NCI-H460 (cell line): ENCODE measurements at places on chromosomes 6 and 20. TPM values are rescaled to one million over a fixed set of nuclear protein-coding genes. Genes with fewer than 3 reads are reported as not detected.

Gene NMBR
- total RNA-seq: not detected in 2 replicates

- no peak for DNase-seq
These were observed 10.8 kb downstream of the APMAP start for GRCh38 chr20:24981790-24982189.

DNA sequence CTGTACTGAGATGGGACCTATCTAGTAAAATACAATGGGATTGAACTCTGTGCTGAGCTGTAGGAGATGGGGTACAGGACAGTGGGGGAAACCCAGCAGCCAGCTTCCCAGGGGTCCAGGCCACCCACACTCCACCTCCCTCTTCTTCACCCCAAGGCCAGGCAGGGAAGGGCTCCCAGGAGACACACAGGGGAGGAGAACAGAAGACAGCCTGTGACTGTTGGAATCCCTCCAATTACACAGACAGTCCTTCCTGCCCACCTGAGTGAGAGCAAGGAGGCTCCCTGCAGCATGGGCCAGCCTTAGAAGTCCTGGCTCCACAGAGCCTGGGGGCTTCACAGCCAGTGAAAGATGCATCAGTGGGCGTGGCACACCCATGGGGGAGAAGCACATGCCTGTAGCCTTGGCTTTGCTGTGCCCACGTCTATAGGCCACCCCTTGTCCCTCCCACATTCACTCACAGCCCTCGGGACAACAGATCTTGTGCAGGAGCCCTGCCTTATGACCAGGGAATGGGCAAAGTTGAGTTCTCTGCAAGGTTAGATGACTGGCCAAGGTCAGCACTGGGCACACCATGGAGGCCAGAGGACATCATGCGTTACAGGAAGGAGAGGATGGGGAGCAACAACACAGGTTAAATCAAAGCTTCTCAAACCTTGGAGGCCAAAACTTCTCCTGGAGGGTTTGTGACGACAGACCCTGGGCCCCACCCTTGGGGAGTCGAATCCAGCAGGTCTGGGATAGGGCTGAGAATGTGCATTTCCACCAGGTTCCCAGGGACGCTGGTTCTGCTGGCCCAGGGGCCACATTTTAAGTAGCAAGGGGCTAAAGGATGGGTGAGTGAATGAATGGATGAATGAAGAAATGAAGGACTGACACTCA, 12.3 kb upstream of the CST7 start:
- DNase-seq: no peak

GRCh38 chr6:143110996-143111395, 50.3 kb downstream of the AIG1 start:
- no peak for DNase-seq

DNA sequence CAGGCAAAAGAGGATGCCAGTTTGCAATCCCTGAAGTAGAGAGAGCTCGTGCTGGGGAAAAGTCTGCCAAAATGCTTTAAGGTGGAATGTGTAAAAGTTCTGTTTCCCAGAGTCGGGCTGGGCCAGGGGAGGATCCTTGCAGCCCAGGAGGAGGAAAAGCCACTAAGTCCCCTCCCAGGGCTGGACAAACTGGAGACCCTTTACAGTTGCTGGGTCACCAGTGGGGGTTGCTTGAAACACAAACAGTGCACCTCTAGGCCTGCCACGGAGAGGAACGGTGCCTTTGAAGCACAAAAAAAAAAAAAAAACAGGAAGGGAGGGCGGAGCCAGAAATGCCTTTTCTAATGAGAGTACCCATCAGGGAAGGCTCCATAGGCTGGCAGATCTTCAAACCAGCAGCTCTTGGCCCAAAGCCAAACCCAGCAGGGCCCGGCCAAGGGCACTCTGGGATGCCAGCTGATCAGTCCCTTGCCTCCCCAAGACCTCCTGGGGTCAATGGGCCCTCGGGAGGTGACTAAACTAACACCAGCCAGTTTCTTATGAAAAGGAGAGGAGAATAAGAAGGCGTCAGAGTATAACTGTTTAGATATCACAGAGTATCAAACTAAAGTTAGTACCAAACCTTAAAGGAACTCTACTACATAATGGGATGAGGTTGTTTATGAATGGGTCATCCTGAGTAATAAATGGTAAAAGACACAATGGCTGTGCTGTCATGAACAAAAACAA, 23.7 kb downstream of the HLA-A start:
- DNase-seq: peak; percentile 79

Gene SLC52A3
- 0.02 TPM in 1 of 2 replicates, not detected in the other for total RNA-seq

Gene SSTR4
- total RNA-seq: not detected in 2 replicates

- no peak for DNase-seq
These were observed 175.1 kb downstream of the JARID2 start for GRCh38 chr6:15420959-15421438.

Gene RAB44
- not detected in 2 replicates for total RNA-seq

Gene PRR18
- 0.20 and 0.35 TPM in 2 replicates for total RNA-seq

Gene SPATS1
- not detected in 2 replicates for total RNA-seq

GRCh38 chr6:153960281-153960680, 78.8 kb upstream of the OPRM1 start:
- no peak for DNase-seq

Gene SEMG1
- not detected in 2 replicates for total RNA-seq

- no peak for DNase-seq
These were observed 1.1 kb downstream of the ACTL10 start for GRCh38 chr20:33667676-33668465.

DNA sequence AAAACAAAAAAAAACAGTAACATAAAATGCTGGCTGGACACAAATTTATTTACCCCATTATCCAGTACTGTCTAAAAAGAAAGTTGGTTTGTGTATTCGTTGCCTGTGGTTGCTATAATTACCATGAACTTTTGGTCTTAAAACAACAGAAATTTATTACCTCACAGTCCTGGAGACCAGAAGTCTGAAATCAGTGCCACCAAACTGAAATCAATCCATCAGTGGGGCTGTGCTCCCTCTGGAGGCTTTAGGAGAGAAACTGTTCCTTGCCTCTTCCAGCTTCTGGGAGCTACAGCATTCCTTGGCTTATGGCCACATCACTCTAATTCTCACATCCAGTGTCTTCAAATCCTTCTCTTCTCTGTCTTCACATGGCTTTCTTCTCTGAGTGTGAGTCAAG, 79.4 kb downstream of the SNX5 start:
- DNase-seq: no peak

Gene C6orf15
- total RNA-seq: not detected in 2 replicates

DNA sequence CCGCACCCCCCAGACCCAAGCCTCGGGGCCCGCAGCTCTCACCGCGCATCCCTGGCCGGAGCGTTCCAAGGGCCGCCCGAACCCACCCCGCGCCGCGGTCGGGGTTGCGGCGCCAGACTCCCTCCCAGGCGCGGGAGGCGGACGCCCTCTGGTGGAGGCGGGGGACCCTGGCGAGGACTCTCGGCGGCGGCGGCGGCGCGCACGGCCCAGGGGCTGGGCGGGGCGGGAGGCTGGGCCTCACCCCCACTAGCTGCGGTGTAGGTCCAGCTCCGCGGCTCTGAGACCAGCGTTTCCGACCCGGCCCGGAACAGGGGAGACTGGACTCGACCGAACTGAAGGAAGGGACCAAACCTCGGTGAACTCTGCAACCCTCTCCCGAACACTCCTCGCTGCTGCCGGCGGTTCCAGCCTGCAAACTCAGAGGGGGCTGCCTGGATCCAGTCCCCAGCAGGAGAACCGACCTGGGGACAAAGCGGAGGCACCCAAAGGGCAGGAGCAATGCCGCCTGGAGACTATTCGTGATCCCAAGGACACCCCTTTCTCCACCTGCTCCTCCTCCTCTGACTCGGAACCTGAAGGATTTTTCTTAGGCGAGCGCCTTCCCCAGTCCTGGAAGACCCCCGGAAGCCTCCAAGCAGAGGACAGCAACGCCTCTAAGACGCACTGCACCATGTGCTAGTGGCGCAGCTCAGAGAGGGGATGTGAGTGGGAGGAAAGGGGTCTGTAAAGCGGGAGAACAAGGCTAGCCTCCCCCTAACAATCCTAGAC, 859 bp upstream of the TOMM6 start:
- peak; percentile 63 for DNase-seq

GRCh38 chr6:136647363-136647852, 97.2 kb upstream of the MAP7 start:
- DNase-seq: no peak

Gene B3GAT2
- 0.02 TPM in 1 of 2 replicates, not detected in the other for total RNA-seq

Gene FAM83C
- total RNA-seq: not detected in 2 replicates

Gene ABHD16B
- not detected in 2 replicates for total RNA-seq

Gene SIRPA
- total RNA-seq: 5.7 and 6.2 TPM in 2 replicates

Gene HLA-DRA
- 0.12 TPM in 1 of 2 replicates, not detected in the other for total RNA-seq

DNA sequence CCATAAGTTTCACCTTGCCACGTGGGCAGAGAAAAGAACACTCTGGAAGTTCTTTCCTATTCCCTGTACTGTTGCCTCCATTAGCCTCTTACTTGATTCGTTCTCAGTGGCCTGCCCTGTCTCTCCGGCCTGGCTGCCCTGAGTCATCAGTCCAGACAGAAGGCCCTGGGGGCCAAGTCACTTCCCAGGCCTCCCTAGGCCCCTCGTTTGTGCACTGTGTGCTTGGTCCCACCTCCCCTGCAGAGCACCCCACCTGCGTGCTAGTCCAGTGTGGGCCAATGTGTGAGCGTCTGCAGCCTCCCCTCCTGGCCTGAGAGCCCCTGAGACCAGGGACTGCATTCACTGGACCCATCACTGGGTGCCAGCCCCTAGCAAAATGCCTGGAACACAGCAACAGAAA, 191.2 kb upstream of the RREB1 start:
- no peak for DNase-seq

GRCh38 chr6:160739955-160740354, 37.9 kb downstream of the PLG start:
- DNase-seq: no peak
